ENCODE measurements at places on chromosomes 11 and 22.

GRCh38 chr11:108025387-108026080, 16.8 kb downstream of the CUL5 start:
- DNase-seq, result no peak

- no peak for DNase-seq
Observed at GRCh38 chr22:30830907-30831306, 136.2 kb downstream of the OSBP2 start.

GRCh38 chr11:117898059-117898458, 21.6 kb upstream of the FXYD6 start:
- DNase-seq, result no peak

GRCh38 chr11:46600194-46600960, 6.6 kb upstream of the AMBRA1 start:
- no peak for DNase-seq

DNA sequence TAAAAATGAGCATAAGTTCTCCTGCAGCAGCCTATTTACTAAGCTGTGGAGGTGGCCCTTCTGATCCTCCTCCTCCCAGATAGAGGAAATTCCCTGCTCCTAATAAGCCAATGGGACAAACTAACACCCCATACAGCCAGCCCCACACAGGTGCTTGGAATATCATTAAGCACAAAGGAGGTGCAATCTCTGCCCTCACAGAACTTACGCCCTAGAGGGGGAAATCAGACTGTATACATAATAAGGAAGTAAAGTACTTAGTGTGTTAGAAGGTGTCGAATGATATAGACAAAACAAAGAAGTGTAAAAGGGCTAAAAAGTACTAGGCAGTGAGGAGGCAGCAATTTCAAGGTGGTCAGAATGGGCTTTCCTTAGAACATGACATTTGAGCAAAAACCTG, 5.8 kb downstream of the MS4A12 start:
- DNase-seq, result no peak

DNA sequence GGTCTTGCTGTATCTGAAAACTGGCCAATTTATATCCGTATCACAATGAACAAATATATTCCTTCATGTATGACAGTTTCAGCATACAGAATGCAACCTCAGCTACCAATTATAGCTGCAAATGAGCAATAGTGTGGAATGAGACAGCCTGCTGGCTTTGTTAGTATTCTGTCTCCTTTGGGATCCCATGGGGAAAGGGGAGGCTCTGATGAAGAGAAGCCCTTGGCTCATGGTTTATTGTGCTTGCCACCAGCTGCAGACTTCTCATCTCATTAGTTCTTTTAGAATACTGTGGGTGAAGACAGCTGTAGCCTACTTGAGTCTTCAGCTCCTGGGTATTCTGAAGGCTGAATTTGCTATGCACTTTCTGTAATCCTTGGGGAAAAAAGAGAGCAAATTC, 42.4 kb downstream of the PITPNB start:
- no peak for DNase-seq
